ENCODE measurements at places on chromosomes 1 and 21. TPM values are rescaled to one million over a fixed set of nuclear protein-coding genes. Genes with fewer than 3 reads are reported as not detected.

The GJB3 gene
- under 0.01 TPM for total RNA-seq

The GSTM5 gene
- total RNA-seq = 4.4 TPM

The CDCP2 gene
- total RNA-seq = not detected

The DDAH1 gene
- 76.6 TPM for total RNA-seq

The OR10Z1 gene
- total RNA-seq = not detected

The LCE1A gene
- total RNA-seq = not detected

The TMEM200B gene
- total RNA-seq = 9.9 TPM

The FCRL1 gene
- not detected for total RNA-seq

The SUSD4 gene
- not detected for total RNA-seq

The OR2T8 gene
- total RNA-seq = not detected

The S100A9 gene
- not detected for total RNA-seq

The CLDN17 gene
- not detected for total RNA-seq

The PGBD5 gene
- not detected for total RNA-seq

The IL23R gene
- total RNA-seq = not detected

The FLAD1 gene
- 21.3 TPM for total RNA-seq

The LEMD1 gene
- not detected for total RNA-seq

The LY9 gene
- not detected for total RNA-seq

The TCEA3 gene
- 3.1 TPM for total RNA-seq

The FLG2 gene
- not detected for total RNA-seq

The KCNJ9 gene
- under 0.01 TPM for total RNA-seq

The SLC35F3 gene
- not detected for total RNA-seq

The KCNK2 gene
- total RNA-seq = 8.6 TPM

The HCN3 gene
- total RNA-seq = 0.78 TPM

The LCE1F gene
- total RNA-seq = not detected

The TMEM54 gene
- 31.2 TPM for total RNA-seq

The SFN gene
- 0.73 TPM for total RNA-seq

The C1orf115 gene
- total RNA-seq = 0.37 TPM

The CYYR1 gene
- not detected for total RNA-seq

The CFHR3 gene
- not detected for total RNA-seq

The SMCP gene
- not detected for total RNA-seq

The S100A7 gene
- not detected for total RNA-seq

The LCA5L gene
- total RNA-seq = 1.5 TPM

The IFNGR2 gene
- total RNA-seq = 54.4 TPM

The HPCAL4 gene
- not detected for total RNA-seq

The SGIP1 gene
- 8.8 TPM for total RNA-seq

The LCE1C gene
- not detected for total RNA-seq

The TMEM50B gene
- 19.7 TPM for total RNA-seq

The TRNP1 gene
- 23.9 TPM for total RNA-seq

The PDZK1 gene
- total RNA-seq = 0.39 TPM

The KRTAP27-1 gene
- not detected for total RNA-seq

The FMOD gene
- total RNA-seq = 0.59 TPM

The CLDN14 gene
- total RNA-seq = not detected

The ACOT11 gene
- total RNA-seq = 2.9 TPM

The OR6P1 gene
- total RNA-seq = not detected

The CHIA gene
- total RNA-seq = not detected

The AMIGO1 gene
- 0.73 TPM for total RNA-seq

The PTPRC gene
- total RNA-seq = not detected

The AMY1A gene
- total RNA-seq = not detected

The NHLH1 gene
- 0.20 TPM for total RNA-seq

The OR2L5 gene
- not detected for total RNA-seq

The OR2L8 gene
- total RNA-seq = not detected

The CDC7 gene
- 9.9 TPM for total RNA-seq

The CELA2B gene
- total RNA-seq = not detected

The NCF2 gene
- total RNA-seq = not detected
